ENCODE measurements at places on chromosomes 2 and 18.

DNA sequence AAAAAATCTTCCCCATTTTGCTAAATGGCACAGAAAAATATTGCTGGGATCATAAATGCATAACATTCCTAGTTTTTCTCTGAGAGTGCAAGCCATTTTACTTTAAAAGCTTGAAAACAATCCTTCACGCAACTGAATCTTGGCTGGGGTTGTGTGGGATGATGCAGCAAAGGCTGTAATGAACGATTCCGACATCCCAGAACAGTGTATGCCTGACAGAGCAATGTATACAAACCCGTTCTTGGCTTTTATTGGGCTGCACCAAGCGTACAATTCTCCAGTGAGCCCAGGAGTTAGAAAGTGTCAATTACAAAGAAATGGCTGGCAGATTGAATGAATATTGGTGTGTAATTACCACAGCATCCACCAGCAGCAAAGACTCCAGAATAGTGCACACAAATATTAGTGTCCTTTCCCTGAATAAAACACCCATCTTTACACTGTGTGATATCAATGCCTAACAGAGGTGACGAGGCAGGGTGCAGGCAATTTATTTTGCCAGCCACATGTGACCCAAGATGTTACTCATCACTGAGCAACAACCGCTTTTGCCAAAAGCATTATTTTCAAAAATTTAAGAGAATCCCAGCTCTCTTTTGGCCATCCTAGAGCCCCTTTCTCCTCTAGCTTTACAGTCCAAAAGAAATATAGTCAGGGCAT is 578.6 kb upstream of the CHAC2 start:
- no peak for DNase-seq

GRCh38 chr2:65228263-65228750 is 676 bp downstream of the ACTR2 start:
- DNase-seq = peak; percentile 34

GRCh38 chr2:97617911-97618310 is 28.0 kb upstream of the COX5B start:
- DNase-seq = no peak

DNA sequence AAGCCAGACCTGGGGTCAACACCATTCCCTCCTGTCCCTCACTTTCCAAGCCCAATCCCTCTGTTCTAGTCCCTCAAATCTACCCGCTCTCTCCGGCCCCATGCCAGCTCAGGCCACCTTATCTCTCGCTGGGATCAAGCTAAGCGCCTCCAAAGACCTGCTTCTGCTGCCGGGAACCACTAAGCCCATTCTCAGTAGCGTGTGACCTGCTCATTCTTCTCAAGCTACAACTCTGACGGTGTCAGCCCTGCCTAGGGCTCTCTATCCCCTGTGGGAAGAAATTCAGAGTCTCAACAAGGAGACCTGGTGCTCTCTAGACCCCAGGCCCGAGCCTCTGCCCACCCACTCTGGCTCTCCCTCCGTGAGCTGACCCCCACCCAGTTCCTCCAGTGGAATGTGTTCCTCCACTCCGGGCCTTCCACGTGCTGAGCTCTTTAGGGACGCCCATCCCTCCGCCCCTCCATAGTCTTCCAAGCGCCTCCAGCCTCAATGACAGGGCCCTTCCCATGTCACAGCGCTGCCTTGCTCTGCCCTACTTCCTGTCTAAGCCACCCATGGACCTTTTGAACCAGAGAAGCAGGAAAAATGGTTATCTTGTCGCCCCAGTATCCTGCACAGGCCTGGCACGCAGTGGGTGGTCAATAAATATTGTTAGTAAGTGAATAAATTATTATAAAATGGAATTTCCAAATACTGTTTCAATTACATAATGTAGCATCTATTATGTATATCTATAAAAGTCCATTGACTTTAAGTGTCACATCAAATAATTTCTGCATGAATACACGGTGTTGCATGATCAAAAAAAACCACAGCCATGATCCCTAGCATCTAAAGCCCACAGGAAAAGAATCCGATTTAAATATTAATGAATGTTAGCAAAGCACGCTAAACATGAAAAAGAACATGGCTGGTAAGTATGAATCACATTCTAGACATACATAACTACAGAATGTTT is 127.6 kb downstream of the ZNF516 start:
- DNase-seq = no peak

DNA sequence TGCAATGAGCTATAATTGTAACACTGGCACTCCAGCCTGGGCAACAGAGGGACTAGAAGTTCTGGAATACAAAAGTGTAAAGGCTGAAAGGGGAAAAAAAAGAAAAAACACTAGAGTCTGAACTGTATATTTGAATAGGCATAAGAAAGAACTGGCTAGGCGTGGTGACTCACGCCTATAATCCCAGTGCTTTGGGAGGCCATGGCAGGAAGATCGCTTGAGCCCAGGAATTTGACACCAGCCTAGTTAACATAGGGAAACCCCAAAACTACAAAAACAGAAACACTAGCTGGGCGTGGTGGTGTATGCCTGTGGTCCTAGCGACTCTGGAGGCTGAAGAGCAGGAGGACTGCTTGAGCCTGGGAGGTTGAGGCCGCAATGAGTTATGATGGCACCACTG is 70.6 kb downstream of the SAP130 start:
- no peak for DNase-seq

- no peak for DNase-seq
Measured at GRCh38 chr2:234952270-234953115, 676 bp downstream of the SH3BP4 start.

GRCh38 chr2:158484892-158485556 is 28.3 kb downstream of the PKP4 start:
- DNase-seq = no peak

DNA sequence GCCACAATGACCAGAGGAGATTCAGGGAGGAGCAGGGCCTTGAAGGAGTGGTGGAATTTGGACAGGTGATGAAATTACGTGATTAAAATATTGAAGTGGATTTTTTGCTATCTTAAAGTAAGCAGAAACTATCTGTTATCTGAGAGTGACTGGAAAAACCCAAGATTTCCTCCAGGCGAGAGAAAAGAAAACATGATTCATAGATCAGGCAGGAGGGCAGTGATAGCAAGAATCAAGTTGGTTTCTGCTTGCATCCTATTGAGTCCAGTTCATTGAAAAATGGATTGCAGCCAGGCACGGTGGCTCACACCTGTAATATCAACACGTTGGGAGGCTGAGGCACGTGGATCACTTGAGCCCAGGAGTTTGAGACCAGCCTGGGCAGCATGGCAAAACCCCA is 127.8 kb downstream of the NXPH2 start:
- no peak for DNase-seq

- no peak for DNase-seq
Measured at GRCh38 chr2:207727261-207727660, 15.8 kb downstream of the CCNYL1 start.

GRCh38 chr2:208872591-208872990 is 466.0 kb downstream of the PTH2R start:
- no peak for DNase-seq

DNA sequence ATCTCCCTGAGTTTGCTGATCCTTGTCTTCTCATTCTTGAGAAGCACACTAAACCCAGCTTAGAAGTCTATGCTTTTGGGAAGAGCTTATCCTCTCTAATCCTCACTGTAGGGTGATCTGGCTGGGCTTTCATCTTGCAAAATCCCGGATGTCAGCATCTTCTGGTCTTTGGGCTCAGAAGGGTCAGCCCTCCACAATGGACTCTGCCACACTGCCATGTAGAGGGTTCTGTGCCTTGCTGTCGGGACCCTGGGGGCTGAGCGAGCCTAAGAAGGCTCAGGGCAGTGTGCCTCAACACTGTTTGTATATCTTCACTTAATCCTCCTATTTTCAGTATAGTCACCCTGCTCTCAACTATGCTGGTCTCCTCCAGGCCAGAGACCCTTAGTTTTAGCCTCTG is 102.3 kb downstream of the TGIF1 start:
- DNase-seq = no peak

- no peak for DNase-seq
Measured at GRCh38 chr2:162011706-162012564, 62.1 kb downstream of the DPP4 start.

GRCh38 chr2:224638301-224638823 is 53.2 kb upstream of the CUL3 start:
- DNase-seq = no peak

DNA sequence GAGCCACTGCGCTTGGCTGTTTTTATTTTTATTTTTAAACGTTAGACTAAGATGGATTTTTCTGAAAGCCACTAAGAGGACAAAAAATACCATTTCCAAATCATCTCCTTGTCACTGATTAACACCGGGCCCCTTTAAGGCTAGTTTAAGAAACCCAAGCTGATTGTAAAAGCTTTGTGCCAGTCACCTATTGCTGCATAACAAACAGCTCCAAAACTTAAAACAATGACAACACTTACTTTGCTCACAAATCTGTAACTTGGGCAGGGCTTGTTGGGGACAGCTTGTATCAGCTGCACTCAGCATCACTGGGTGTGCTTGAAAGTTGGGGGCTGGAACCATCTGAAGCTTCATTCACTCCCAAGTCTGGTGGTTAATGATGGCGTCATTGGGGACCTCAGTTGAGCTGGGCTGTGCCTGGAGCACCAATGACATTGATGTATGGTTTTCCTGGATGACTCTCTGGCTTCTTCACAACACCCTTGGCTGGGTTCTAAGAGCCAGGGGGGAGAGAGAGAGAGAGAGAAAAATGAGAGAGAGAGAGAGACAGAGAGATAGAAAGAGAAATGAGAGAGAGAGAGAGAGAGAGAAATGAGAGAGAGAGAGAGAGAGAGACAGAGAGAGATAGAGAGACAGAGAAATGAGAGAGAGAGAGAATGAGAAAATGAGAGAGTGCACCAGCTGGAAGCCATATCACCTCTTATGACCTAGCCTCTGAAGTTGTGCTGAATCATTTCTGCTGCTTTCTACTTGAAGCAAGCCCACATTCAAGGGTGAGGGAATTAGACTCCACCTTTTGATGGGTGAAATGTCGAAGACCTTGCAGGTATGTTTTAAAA is 26.0 kb upstream of the ATG16L1 start:
- no peak for DNase-seq

- DNase-seq = peak; percentile 78
Measured at GRCh38 chr2:80303909-80304837, at the start of gene LRRTM1. Gene LRRTM1, minus strand, starts transcription at chr2:80304752. Its CDS starts 933 bp downstream, at chr2:80303819.

DNA sequence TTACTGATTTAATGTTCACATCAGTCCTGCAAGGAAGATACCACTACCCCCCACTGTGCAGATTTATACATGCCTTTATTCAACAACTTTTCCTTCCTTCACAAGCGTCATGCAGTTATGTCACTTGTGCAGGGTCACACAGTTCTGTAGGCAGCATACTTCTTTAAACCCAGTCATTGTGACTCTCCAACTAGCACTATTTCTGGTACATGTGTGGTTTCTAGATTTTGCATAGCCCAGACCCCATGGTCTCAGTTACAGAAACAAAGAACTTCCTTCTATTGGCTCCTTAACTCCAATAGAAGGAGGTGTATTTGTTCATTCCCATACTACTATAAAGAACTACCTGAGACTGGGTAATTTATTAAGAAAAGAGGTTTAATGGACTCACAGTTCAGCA is 333.1 kb downstream of the ZNF516 start:
- no peak for DNase-seq

DNA sequence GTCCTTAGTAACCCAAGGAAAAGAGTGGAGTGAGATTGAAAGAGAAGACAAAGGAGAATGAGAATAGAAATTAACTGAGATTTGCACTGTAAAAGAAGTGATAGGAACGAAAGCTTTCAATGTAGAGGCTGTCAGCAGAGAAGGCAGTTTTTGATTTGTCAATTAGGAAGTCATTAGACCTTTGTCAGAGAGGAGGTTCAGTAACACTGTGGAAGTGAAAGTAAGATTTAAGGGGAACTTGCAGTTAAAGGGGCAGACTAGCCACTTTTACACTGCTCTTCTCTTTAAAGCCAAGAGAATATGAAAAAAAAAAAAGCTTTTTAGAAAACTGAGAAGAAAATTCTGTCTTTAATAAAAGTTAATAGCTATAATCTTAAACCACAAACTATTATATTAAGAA is 11.5 kb upstream of the KYNU start:
- DNase-seq = peak; percentile 49

GRCh38 chr18:3283253-3283863 is 21.4 kb downstream of the MYL12B start:
- peak; percentile 34 for DNase-seq

- DNase-seq = no peak
Measured at GRCh38 chr18:4130734-4131719, 324.1 kb downstream of the DLGAP1 start.

DNA sequence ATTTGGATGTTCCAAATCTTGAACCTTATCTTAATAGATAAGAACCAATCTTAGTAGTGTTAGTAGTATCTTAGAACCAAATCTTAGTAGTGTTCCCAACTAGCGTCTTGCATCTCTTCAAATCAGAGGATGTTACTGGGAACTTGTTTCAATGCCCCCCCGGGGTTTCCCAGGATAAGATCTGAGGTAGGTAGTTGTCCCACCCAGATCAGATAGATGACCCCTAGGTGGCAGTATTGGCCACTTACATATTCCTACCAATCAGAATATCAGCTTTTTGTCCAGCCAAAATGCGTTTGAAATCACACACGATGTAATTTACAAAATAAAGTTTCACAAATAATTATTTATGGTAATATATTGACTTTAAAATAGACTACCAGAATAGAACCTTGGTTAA is 314.8 kb downstream of the MBD2 start:
- no peak for DNase-seq

- DNase-seq = peak; percentile 2
Measured at GRCh38 chr18:67243799-67244587, 272.5 kb downstream of the DSEL start.

GRCh38 chr2:157326698-157327097 is 1.1 kb upstream of the ERMN start:
- no peak for DNase-seq

DNA sequence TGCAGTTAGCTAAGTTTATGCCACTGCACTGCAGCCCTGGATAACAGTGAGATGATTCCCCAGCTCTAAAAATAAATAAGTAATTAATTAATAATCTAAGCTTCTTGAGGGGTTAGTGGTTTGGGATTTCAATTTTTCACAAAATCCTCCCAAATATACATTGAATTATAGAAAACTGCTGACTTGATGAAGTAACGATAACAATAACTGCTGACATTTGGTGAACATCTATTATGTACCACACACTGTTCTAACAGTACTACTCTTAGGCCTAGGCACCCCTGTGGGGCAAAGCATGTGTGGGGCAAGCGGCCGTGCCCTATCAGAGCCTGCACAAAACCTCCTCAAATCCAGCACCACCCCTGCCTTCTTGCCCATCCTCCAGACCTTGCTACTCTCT is 245.8 kb upstream of the EPHA4 start:
- DNase-seq = no peak

DNA sequence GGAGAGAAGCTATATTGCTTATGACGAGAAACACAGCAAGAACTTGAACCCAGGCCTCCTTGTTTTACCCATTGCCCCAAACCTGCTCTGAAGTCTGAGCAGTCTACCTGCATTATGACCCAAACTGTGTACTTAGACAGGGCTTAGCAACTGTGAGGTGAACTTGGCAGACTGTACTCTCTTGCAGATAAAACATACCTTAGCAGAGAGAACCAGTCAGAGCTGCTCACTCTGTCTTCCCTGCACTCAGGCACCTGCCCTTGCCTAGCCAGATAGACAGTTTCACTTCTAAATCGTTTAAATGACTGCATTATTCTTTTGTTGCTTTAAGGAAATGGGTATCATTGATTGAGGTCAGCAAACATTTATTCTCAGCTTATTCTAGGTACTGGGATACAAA is 20.3 kb downstream of the ITPRID2 start:
- no peak for DNase-seq
